ENCODE measurements at places on chromosomes 3 and 15. TPM values are rescaled to one million over a fixed set of nuclear protein-coding genes. Genes with fewer than 3 reads are reported as not detected.

- no peak for DNase-seq
Observed at GRCh38 chr3:128496602-128497304, 3.8 kb upstream of the GATA2 start.

DNA sequence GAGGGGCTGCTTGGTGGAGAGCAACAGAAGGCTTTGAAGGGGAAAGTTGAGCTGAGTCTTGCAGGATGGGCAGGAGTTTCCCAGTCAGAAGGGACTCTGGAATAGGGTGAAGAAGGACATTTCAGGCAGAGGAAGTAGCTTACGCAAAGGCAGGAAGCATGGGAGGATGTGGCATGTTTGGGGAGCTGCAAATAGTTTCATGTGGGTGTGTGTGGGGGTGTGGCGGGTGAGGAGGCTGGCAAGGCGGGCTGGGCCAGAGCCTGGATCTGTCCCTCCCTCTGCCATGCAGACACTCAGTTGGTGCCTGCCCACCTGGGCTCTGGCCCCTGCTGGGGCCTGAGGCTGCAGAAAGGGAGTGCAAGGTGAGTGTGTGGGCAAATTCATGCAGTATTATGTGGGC is 10.4 kb downstream of the TEX264 start:
- DNase-seq = no peak

- DNase-seq = no peak
Observed at GRCh38 chr3:37586280-37586679, 275.4 kb upstream of the CTDSPL start.

GRCh38 chr15:97941572-97941971 is 18.9 kb upstream of the ARRDC4 start:
- no peak for DNase-seq

- DNase-seq = no peak
Observed at GRCh38 chr15:26550880-26551279, 222.0 kb downstream of the GABRB3 start.

DNA sequence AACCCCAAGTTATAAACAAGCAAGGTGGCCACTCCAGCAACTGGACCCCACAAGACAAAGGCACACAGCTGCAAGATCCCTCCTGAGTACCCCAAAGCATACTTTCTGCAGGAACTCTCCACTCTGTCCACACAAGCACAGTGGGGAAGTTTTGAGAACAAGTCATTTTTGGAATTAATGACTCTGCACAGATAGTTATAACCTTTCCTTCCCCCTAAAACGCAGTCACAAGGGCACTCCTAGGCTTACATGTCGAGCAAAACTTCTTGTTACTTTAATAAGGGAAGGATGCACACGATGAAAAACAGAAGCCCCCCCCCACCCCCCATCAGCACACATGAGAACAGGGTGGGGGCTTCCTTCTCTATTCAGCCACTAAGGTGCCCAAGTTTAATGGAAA is 1.2 kb downstream of the STIMATE start:
- no peak for DNase-seq

GRCh38 chr3:74862476-74862875 is 248.0 kb upstream of the CNTN3 start:
- no peak for DNase-seq

- DNase-seq = peak; percentile 83
Observed at GRCh38 chr15:89206908-89207331, 14.5 kb downstream of the RLBP1 start.

GRCh38 chr15:34729056-34729455 is 25.7 kb downstream of the GJD2 start:
- DNase-seq = no peak

DNA sequence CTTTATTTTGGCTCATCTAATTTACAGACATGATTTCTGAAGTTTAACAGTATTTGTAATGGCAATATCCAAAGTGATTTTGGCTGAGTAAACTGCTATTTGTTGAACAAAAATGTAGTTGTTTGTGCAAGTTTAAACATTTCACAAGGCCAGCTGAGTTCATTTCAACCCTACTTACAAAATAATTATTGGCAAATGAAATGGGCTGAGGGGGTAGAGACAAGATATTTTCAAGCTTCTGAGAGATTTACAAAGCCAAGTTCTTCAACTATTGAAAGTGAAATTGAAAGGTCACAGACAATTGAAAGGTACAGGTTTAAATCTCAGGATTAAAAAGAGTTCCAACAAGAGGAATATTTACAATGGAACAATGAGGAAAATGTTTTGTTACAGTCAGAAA is 77.1 kb downstream of the DUT start:
- no peak for DNase-seq

- DNase-seq = no peak
Observed at GRCh38 chr3:17874636-17875035, 132.2 kb upstream of the TBC1D5 start.

GRCh38 chr3:81743096-81744025 is 18.1 kb downstream of the GBE1 start:
- DNase-seq = no peak

- DNase-seq = no peak
Observed at GRCh38 chr3:170278627-170279026, 56.4 kb downstream of the PRKCI start.

- no peak for DNase-seq
Observed at GRCh38 chr3:160105907-160106584, 117.4 kb downstream of the IL12A start.

GRCh38 chr15:76024021-76024768 is 12.0 kb upstream of the NRG4 start:
- DNase-seq = no peak

The SV2B gene
- 19.1 TPM for total RNA-seq

The IL20RB gene
- 15.2 TPM for total RNA-seq

The C2CD4A gene
- total RNA-seq = not detected

GRCh38 chr3:4856136-4856535 is 123.1 kb upstream of the BHLHE40 start:
- DNase-seq = no peak

The LRRIQ4 gene
- not detected for total RNA-seq

DNA sequence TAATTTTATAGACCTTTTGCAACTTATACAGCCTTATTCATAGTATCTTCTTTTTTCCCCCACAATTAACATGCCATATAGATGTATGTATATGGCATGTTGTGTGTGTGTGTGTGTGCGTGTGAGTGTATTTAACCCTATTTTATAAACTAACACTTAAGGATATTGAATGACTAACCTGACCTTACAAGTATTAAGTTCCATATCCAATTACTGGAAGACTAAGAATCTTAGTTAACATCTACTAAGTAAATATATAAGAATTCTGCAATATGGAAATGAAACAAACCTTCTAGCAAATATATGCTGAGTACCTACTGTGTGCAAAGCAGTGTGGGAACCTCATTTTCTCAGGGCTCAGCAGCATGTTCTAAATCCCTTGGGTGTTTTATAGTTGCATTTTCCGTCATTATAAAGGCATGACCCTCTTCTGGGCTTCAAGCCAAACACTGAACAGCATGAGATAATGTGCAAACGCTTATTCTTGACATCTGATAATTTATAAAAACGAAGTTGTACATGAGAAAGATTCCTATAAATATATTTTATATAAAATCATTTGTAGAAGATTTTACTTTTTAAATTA is 105.5 kb downstream of the NLGN1 start:
- DNase-seq = no peak

DNA sequence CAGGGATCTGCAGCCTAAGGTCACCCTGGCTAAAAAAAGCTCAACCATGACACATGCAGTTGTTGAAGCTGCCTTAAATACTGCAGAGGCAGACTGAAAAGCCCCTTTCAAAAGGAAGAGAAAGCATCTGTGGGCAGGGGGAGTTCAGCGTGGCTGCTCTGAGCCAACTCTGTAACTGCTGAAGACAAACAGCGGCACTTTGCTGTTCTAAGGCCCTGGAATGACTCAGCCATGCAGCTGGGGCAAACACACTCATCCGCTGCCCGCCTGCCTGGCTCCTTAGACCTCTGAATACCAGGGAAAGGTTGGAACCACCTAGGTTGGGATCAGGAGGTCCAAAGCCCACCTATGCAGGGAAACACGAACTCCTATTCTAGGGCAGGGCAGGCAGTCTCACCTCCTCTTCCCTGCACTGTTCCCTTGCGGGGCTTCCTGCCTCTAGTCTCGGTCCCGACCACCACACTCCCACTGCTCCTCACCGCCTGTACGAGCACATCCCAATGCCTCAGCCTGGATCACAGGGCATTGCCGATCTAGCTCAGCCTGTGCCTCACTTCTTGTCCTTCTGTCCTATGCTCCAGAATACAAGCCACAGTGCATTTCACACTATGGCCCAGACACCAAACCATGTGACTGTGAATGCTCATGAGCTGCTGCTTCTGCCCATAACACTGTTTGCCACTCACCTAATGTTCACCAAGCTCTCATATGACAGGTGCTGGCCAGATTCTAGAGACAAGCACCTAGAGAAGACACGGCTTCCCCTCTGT is 6.6 kb upstream of the MUSTN1 start:
- no peak for DNase-seq

- no peak for DNase-seq
Observed at GRCh38 chr15:48466820-48467219, 135.6 kb downstream of the DUT start.

The LMOD3 gene
- 0.09 TPM for total RNA-seq

DNA sequence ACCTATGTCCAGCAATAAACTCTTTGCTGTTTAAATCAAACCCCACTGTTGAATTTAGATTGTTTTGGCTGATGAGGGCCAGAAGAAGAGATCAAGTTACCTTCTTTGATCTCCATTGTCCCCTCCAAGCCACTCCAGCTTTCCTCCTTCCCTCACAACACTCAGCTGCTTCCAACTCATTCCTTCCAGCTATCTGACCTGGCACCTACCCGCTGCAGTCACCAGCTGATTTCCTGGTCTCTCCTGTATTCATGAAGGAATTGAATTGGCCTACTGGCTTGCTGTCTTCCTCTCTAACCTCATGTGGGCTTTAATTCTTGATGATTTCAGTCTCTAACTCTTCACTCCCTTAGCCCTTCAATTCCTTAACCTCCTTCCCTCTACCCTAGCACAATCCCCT is 40.8 kb upstream of the ABHD17C start:
- no peak for DNase-seq

DNA sequence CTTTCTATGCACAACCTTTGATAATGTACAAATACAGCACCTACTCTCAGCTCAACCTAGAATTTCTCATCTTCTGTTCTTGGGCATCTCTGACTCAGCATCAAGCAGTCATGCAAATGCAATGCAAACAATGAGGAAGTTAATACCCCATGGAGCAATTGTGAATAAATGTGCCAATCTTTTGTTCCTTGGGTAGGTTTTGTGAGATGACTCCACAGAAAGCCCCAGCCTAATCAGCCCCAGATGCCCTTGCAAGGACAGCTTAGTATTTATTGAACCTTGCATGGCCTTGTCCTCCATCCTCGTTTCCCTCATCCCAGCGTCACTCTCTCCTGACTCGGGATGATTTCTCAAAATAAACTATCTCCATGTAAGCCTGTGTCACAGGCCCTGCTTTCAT is 494.7 kb upstream of the NECTIN3 start:
- DNase-seq = no peak

The ADAMTS17 gene
- total RNA-seq = 2.3 TPM

DNA sequence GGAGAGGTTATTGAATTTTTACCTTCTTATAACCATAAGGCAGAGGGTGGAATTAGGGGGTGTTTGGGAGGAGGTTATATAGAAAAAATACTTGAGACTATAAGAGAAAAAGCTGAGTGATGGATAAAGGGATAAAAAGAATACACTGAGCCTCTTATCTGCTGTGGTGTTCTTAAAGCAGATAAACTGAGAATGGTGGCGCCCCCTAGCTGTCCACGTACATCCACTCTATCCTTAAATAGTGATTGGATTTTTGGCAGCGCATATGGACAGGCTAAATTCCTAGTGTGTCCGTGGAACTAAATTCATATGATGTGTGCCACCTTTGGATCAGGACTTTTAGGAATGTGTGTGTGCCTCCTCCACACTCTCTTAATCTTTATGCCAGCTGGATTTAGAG is 121.1 kb downstream of the OXSM start:
- no peak for DNase-seq

DNA sequence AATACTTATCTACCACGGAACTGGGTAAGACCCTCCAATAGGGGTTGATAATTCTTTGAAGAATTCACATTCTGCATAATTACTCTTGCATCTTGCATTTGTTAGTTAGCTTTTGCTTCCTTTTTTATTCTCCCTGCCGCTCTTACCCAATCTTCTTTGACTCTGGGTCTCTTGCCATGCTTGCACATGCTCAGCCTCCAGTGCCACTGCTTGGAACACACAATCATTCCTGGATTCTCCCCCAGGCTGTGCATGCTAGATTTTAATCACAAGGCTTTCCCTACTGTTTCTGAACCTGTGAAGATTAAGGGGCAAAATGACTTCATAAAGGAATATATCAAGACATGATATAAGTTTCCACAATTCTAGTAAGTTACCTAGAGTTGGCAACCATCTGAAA is 133.1 kb downstream of the IL1RAP start:
- DNase-seq = no peak
